SJSA1 (cell line): ENCODE measurements at places on chromosomes 16 and 17. TPM values are rescaled to one million over a fixed set of nuclear protein-coding genes. Genes with fewer than 3 reads are reported as not detected.

SLC9A5 gene
- 1.2 and 1.6 TPM in 2 replicates for total RNA-seq

RCVRN gene
- 0.95 TPM in 1 of 2 replicates, not detected in the other for total RNA-seq

KIF18B gene
- 7.8 and 14.0 TPM in 2 replicates for total RNA-seq

GPR142 gene
- not detected in 2 replicates for total RNA-seq

NETO2 gene
- 5.6 and 10.7 TPM in 2 replicates for total RNA-seq

SPNS3 gene
- not detected in 2 replicates for total RNA-seq

RRAD gene
- total RNA-seq, result 0.16 and 0.39 TPM in 2 replicates

LCMT1 gene
- 36.3 and 54.3 TPM in 2 replicates for total RNA-seq

ZSCAN10 gene
- total RNA-seq, result not detected in 2 replicates

DNA sequence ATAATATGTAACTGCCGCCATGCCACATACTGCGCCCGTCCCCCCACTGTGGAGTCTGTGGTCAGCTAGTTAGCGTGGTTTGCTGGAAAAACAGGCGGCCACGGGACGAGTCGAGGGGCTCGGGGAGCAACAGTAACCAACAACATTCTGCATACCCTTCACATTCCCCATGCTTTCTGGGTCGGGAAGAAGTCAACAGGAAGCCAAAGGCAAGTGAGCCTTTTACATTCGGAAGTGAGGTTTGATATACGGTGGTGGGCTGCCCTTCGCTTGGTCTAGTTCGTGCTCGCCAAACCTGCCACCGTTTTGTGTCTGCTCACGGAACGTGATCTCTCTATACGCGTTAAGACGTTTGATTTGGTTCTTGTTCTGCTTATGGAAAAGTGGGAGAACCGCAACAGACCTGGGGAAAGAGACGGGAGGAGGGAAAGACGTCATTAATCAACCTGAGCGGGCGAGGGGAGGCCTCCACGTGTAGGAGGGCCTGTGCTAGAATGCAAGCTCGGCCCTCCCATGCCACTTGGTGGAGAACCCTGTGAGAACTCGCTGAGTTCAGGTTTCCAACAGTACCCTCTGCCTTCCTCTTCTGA, 28.9 kb upstream of the CFAP20 start:
- no peak for DNase-seq

DNA sequence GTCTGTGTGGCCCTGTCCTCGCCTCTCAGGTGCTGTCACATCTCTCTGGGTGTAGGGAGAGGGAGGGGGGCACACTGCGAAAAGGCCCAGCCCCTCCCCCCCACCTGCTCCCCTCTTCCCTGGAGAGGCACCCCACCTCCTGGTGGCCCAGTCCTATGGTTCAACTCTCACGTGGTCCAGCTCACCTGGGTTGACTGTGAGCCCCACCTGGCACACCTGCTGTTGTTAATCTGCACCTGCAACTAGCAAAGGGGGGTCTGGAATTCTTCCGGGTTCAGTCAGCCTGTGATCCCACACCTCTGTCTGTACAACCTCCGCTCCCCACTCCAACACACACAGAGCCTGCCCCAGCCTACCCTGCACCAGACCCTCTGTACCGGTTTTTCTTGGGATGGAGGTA, 2.0 kb upstream of the SYNGR2 start:
- DNase-seq, result no peak

GRCh38 chr17:10229181-10229580, 30.8 kb upstream of the GAS7 start:
- DNase-seq, result no peak

DNA sequence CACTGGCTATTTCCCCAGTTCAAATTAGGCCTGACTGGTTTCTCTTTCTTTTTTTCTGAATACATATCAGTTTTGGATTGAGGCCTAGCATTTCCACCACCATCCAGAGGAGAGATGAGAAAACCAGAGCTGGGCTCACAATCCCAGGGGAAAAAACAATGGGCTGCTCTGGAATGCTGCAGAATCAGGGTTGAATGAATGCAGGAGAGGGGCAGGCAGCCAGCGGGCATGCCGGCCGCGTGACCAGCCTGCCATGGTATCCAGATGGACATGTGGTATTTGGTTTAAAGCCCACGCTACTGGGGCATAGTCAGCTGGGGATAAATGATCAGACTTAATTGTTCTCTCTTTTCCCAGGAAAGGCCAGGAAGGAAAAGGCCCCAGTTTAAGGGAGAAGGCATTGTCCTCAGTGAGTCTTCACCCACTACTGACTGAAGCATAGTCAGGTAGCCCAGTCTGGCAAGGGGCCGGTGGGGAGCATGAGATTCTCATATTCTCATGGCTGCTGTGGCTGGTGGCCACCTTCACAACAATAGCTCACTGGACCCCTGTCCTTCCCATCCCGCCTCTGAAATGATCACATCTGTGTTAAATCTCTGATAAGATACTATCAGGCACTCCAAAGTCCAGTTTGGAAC, 38.7 kb upstream of the RHOT1 start:
- DNase-seq, result peak; percentile 46

GRCh38 chr16:3638916-3639644, 15.4 kb upstream of the DNASE1 start:
- peak; percentile 35 for DNase-seq

GRCh38 chr16:58614212-58614611, 15.4 kb downstream of the CNOT1 start:
- DNase-seq, result no peak

DNA sequence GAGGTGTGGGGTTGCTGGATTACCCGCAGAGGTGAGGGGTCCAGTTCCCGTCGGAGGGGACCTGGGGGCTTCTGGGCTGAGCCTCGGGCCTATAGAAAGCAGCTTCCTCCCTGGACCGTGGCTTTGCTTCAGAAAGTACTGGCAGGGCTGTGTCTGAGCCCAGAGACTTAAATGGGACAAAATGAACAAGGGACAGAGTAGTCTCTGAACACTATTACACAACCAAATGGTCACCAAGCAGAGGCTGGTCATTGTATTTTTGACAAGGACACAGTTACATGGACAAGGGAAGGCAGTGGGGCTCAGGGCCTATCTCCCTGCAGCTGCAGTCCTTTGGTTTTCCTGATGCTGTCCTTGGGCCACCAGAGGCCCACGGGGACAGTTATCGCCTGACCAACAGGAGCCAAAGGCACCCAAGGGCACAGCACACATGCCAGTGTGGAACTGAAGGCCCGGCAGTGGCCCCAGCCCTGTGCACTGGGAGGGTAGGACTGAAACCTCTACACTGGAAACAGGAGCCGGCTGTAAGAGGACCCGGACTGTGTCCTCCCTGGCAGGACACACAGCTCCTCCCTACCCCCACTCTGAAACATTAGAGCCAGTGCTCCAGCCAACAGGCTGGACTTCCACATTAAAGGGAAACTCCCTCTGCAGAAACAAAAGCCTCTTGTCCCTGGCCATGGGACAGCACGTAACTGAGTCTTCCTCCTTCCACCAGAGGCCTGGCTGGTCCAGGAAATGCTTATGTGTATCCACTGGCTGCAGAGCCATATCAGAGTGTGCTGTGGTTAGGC, 26.0 kb upstream of the ERN1 start:
- DNase-seq, result no peak

DNA sequence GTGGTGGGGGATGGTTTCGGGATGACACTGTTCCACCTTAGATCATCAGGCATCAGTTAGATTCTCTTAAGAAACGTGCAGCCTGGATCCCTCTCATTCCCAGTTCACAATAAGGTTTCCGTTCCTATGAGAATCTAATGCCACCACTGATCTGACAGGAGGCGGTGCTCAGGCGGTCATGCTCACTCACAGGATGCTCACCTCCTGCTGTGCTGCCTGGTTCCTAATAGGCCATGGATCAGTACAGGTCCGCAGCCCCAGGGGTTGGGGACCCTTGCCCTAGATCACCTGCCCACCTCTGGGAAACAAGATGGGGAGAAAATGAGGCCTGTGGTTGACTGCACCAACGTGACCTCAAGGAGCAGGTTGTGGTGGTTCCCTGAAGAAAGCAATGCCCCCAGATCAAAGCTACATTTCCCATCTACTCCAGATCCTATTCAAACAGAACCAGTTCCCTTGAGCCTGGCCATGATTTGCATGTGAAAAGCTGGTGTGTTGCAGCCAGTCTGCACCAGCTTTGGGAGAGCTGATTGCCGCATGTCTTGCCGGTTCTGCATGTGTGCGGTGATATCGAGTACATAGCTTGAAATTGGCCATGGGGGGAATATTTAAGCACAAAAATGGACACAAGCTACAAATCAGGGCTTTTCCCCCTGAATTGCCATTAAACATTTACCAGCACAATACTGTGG, 183.2 kb upstream of the HSBP1 start:
- DNase-seq, result peak; percentile 2

DNA sequence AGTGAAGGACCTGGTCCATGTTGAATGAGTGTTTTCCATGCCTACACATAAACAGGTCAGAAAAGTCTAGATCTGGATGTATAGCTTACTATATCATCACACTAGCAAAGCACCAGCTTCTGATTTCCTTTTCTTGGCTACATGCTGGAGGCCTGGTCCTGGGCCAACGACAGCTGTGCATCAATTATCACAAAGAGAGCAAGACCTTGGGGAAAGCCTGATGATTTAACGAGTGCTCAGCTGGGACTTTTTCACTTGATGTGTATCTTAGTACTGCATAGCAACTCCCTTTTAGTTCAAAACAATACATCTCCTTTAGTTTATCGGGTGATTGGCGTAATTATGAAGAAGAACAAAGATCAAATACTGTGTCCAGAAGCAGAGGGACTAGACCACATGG, 358.2 kb downstream of the KIF2B start:
- no peak for DNase-seq

DNA sequence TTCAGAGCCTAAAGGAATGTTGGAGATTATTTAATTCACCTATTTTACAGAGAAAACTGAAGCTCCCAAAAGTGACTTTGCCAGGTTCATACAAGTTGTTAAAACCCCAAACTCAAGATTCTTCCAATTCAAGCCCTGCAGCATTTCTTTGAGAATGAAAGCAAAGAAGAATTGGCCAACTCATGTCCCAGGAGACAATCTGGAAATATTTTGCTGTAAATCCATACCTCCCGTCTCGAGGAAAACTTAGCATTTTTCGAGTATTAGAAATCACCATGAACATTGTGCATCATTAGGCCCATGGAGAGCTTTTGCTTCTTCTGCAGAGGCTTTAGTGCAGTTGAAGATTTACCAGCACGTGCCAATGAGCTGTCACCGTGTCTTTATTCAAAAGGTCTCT, 176.4 kb upstream of the KCNJ16 start:
- no peak for DNase-seq

DNA sequence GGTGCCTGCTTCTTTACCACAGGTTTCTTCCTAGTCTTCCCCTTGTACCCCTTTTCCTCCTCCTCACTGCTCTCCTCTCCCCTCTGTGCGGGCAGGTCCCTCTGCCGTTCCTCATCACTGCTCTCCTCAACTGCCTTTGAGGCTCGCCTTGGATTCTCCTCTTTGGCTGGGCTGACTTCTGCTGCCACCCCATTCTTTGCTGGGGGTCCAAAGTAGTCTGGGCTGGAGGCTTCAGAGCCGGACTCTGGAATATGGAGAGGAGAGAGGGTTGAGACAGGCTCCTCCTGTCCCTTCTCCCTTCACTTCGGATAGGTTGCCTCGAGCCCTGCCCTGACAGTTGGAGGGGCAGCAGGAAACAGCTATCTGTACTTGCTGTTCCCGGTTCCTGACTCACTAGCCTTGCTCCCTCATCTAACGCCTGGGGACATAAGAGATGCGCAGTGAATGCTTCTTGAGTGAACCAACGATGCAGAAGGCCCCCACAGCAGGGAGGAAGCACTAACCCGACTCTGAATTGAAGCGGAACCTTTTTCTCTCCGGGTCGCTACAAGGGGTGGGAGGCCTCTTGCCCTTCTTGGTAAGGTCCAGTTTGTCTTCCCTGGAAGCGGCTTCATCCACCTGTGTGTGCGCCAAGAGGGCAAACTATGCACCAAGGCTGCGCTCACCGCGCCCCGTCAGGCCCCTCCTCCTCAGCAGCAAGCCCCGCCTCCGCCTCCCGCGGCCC, 655 bp downstream of the HIRIP3 start:
- peak; percentile 63 for DNase-seq

- DNase-seq, result no peak
These were observed 9.8 kb upstream of the RABEP1 start for GRCh38 chr17:5272322-5272721.

DNA sequence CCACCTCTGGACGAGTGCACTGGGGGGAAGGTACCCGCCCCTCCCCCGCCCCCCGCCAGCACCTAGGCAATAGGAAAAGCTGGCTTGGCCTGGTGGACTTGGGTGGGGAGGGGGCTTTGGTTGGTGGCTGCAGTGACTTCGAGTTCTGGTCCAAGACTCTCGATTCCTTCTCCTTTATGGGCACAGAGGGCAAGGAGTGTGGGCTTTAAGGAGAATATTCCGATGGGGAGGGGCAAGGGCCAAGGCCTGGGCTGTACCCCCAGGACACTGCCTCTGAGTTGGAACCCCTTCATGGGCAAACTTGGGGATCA, 409 bp downstream of the ACSF2 start:
- DNase-seq, result no peak

DNA sequence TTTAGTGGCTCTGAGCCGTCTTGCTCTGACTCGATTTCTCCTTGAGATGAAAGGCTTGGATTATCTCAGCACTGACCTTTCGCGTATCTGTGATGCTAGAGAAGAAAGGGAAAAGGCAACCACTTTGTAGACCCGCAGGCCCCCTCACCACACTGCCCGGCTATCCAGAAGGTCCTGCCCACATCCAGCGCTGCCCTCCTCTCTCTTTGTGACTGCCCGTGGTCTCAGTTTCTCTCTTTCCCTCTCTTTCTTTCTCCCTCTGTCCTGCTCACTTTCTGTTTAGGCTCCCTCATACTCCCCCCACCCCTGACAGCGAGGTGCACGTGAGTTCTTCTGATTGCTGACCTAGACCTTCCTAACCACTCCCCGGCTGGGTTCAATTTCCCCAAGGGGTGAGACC, 12.8 kb upstream of the TBX21 start:
- DNase-seq, result no peak

- DNase-seq, result no peak
These were observed 22.6 kb downstream of the GJD3 start for GRCh38 chr17:40341808-40342503.

GRCh38 chr16:74862743-74863244, 88.2 kb upstream of the FA2H start:
- no peak for DNase-seq

DNA sequence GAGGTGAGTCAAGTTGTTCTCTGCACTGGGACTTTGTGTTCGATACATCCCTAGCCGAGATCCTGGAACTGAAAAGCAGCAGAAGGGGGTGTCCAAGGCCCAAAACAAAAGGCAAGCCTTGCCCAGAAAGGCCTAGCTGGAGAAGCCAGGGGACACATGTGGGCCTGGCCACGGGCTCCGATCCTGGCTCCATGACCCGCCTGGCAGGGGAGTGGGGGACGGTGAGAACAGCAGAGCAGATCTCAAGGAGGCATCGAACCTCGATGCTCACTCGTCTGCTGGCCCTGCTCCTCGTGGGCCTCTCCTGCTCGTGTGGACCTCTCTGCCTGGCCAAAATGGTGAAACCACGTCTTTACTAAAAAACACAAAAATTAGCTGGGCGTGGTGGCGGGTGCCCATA, 8.9 kb downstream of the CCNF start:
- no peak for DNase-seq

DNA sequence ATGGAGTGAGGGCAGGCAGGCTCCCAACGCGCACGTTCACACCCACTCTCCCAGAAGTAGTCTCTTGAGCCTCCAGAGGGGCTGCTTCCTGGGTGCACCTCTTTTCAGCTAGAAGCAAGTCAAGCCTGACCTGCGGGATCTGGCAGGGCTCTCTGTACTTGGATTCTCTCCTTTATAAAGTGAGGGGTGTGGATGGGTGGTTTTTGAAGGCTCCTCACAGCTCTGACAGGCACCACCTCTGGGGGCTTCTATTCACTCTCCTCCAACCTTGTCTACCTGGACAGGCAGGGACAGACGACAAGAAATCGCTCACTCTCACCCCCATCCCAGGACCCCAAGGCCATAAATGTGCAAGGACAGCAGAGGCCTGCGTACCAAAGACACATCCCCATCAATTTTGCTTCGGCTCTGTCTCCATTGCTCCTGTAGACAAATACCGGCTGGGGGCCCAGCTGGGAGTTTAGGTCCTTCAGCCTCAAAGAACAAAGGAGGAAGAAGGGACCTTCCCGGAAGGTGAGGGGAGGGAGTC, 814 bp upstream of the DYNLL2 start:
- DNase-seq, result no peak
